Left lung (tissue), 14 donors: ENCODE measurements at places on chromosomes 4 and X.

GRCh38 chr4:172657081-172657480 is 511.5 kb upstream of the GALNT7 start:
- H3K4me3 ChIP-seq, result no peak overlapping the region
- no peaks in the 10 kb centered on the region for H3K4me1 ChIP-seq
- DNase-seq, result no peak

- no peak for DNase-seq
- H3K36me3 ChIP-seq, result no peaks in the 10 kb centered on the region
- no peak overlapping the region for H3K27ac ChIP-seq
- no peak overlapping the region for H3K4me3 ChIP-seq
- no peaks in the 10 kb centered on the region for H3K4me1 ChIP-seq
- H3K27me3 ChIP-seq, result no peaks in the 10 kb centered on the region
These were observed 41.2 kb downstream of the DCLK2 start for GRCh38 chr4:150119492-150119891.

DNA sequence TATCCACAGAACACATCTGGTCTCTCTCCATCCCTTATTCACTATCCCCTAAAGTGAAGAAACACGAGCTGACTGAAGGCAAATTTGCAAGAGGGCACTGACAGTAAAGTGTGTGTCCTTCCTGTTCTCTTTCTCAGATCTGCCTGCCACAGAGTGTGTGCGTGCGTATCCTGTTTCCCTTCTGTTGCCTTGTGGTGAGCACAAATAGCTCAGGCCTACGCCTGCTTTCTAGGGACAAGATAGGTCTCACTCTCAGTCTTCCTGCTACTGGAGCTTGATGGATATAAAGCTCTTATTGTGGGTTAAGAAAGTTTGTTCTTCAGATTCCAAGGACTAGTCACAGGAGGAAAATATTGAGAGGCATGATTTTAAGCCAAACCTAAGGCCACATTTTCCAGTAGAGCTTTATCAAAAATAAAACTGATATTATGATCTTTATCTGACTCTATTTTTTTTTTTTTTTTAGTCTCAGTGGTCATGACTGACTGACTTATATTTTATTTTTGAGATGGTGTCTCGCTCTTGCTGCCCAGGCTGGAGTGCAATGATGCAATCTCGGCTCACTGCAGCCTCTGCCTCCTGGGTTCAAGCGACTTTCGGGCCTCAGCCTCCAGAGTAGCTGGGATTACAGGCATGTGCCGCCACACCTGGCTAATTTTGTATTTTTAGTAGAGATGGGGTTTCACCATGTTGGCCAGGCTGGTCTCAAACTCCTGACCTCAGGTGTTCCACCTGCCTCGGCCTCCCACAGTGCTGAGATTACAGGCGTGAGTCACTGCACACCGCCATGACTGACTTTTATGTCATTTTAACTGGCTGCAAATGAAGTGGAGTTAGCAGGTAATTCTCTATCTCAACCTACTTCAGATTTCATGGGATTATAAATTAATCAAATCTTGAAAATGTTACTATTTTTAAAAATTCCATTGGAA is 140.3 kb upstream of the SH3RF1 start:
- no peaks in the 10 kb centered on the region for H3K27me3 ChIP-seq
- H3K4me3 ChIP-seq, result no peak overlapping the region
- DNase-seq, result no peak
- peaks cover 5% of the 10 kb centered on the region for H3K4me1 ChIP-seq
- H3K27ac ChIP-seq, result no peak overlapping the region

DNA sequence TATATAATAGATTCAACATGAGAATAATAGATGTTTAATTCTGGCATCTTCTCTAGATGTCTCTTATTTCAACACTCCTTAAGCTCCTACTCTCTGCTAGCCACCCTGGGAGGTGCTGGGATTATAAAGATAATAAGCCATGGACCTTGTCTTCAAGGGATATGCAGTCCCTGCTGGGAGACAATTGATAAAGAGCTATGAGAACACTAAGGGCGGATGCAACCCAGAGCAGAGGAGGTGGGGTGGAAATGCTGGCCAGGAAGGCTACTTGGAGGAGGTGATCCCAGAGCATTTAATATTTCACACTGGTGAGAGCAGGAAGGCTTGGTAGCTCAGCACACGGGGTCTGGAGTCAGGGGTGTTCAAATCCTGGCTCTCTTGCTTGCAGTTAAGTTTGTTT is 18.3 kb upstream of the PGRMC2 start:
- no peaks in the 10 kb centered on the region for H3K36me3 ChIP-seq
- no peak overlapping the region for H3K27ac ChIP-seq
- H3K27me3 ChIP-seq, result no peaks in the 10 kb centered on the region

- H3K4me3 ChIP-seq, result no peak overlapping the region
- peaks cover 45% of the 10 kb centered on the region for H3K4me1 ChIP-seq
- H3K27ac ChIP-seq, result no peak overlapping the region
These were observed 267.1 kb downstream of the ARHGAP24 start for GRCh38 chr4:85741921-85742591.

DNA sequence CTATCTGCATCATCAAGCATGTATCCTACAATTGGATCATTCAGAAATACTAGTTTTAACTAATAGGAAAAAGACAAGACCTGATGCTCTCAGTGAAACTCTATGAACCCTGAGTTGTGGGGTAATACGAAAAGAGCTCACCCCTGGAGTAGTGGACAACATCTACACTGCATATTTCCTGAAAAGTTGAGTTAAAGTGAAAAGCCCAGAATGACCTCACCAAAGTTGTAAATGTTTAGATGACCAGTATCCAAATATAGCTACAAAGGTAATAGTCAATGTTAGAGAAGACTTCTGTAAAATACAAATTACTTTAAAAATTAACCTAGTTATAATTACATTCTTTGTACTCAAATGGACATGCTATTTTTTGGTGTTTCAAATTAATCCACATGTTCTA is 52.8 kb upstream of the SRPX start:
- H3K4me3 ChIP-seq, result no peak overlapping the region
- no peak overlapping the region for H3K27ac ChIP-seq
- no peaks in the 10 kb centered on the region for H3K36me3 ChIP-seq
- H3K27me3 ChIP-seq, result no peaks in the 10 kb centered on the region
- no peak for DNase-seq

GRCh38 chr4:12978310-12978709 is 505.8 kb downstream of the RAB28 start:
- H3K27ac ChIP-seq, result no peak overlapping the region
- H3K27me3 ChIP-seq, result no peaks in the 10 kb centered on the region
- H3K4me1 ChIP-seq, result no peaks in the 10 kb centered on the region
- H3K36me3 ChIP-seq, result no peaks in the 10 kb centered on the region
- H3K4me3 ChIP-seq, result no peak overlapping the region

DNA sequence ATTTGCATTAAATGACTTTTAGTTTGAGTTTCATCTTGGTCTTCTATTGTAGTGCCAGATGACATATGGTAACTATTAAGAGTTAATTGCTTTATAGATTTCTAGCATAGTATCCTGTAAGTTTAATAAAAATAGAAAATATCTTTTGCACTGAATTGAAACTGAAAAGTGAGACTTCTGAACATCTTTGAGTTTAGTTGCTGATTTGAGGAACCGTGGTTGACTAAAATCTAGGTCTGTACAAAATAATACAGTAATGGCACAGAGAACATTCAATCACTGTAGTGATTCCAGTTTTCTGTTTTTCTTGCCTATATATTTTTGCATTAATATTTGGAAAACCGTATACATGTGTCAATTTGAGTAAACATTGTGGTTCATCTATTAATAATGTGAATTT is 60.7 kb downstream of the SPATA4 start:
- H3K36me3 ChIP-seq, result no peaks in the 10 kb centered on the region
- DNase-seq, result no peak
- H3K4me3 ChIP-seq, result no peak overlapping the region
- H3K27me3 ChIP-seq, result no peaks in the 10 kb centered on the region
- no peaks in the 10 kb centered on the region for H3K4me1 ChIP-seq
- H3K27ac ChIP-seq, result no peak overlapping the region

DNA sequence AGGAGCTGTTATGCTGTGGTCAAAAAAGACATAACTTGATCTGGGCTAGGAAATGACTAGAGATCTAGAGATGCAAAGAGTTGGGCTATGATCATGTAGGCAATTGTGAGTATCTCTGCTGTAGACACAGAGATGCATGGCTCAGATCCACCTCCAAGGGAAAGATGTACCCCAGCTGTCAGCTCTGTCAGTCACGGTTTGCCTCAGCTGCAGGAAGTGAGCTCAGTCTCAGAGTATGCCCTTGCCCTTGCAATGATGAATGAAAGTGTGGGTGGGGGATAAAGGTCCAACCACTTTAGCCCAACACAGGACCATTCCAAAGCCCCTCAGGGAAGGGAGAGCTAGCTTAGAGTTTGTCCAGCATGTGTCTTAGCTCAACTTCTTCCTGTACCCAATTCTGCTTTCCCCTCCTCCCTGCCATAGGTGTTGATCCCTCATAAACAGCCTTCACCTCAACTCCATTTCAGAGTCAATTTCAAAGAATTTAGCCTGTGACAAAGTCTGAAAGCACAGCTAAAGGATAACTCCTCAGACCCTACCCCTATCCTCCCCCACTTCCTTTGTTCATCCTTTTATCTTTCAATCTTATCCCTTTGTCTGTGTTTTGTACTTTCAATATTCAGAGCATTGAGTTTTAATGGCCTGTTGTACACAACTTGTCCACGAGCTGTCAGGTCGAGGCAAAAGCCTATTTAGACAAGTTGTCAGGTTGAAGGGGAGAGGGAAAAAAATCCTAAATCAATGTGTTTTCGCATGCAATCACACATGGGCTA is 90.6 kb downstream of the MID1IP1 start:
- H3K4me1 ChIP-seq, result no peaks in the 10 kb centered on the region
- no peaks in the 10 kb centered on the region for H3K36me3 ChIP-seq
- DNase-seq, result no peak
- H3K27me3 ChIP-seq, result no peaks in the 10 kb centered on the region

DNA sequence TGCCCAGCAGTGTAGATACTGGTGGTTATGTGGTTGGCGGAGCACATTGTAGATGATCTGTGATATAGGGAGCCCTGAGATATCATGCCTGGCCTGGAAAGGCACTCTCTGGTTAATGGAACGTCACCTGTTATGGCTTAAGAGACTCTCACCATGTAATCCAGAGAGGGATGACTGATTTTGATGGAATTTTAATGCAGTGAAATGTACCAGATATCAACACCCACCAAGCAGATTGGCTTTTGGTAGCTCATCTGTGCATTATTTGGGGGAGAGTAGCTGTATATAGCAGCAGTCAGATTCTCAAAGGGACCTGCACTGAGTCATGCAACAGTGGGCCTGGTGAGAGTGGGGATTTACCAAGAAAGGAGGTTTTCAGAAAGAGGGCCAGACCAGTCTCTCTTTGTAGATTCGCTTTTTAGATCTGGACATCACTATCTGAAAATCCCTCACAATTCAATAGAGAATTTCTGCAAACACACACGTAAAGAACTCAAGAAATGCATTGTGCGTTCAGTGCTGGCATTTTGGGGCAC is 17.3 kb downstream of the TSC22D3 start:
- H3K27me3 ChIP-seq, result no peaks in the 10 kb centered on the region
- H3K4me1 ChIP-seq, result no peaks in the 10 kb centered on the region
- H3K4me3 ChIP-seq, result no peak overlapping the region

DNA sequence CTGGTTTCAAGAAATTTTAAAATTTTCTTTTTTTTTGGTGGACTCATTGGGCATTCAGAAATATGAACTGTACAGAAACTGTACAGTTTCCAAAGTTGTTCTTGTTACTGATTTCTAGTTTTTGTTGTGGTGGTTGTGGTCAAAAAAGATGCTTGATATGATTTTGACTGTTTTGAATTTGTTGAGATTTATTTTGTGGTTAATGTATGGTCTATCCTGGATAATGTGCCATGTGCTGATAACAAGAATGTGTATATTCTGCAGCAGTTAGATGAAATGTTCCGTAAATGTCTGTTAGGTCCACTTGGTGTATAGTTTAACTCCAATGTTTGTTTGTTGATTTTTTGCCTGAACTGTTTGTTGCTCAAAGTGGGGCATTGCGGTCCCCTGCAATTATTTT is 127.6 kb upstream of the NUDT6 start:
- H3K36me3 ChIP-seq, result no peaks in the 10 kb centered on the region
- no peaks in the 10 kb centered on the region for H3K27me3 ChIP-seq
- no peak overlapping the region for H3K27ac ChIP-seq
- no peak overlapping the region for H3K4me3 ChIP-seq

DNA sequence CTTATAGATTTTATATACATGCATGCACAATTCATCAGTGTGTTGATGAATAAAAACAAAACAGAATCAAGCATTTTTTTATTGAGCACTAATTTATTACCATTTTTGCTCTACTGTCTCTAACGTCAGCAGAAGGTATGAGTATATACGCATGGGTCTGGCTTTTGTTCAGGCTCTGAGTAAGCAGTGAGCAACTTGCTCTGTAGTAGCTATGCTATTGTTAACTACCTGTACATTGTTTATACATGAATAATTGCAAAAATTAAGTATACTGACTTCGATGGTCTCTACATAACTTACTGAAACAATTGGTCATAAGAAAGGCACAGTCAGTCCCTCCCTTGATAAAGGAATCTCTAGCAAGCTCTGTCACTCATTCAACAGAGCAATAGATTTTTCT is 122.9 kb downstream of the RS1 start:
- H3K27me3 ChIP-seq, result no peaks in the 10 kb centered on the region
- H3K4me3 ChIP-seq, result no peak overlapping the region

GRCh38 chrX:78119521-78120227 is 15.6 kb downstream of the PGK1 start:
- no peak overlapping the region for H3K4me3 ChIP-seq
- no peaks in the 10 kb centered on the region for H3K27me3 ChIP-seq
- H3K4me1 ChIP-seq, result no peaks in the 10 kb centered on the region
- H3K27ac ChIP-seq, result no peak overlapping the region
- H3K36me3 ChIP-seq, result no peaks in the 10 kb centered on the region
- DNase-seq, result no peak

DNA sequence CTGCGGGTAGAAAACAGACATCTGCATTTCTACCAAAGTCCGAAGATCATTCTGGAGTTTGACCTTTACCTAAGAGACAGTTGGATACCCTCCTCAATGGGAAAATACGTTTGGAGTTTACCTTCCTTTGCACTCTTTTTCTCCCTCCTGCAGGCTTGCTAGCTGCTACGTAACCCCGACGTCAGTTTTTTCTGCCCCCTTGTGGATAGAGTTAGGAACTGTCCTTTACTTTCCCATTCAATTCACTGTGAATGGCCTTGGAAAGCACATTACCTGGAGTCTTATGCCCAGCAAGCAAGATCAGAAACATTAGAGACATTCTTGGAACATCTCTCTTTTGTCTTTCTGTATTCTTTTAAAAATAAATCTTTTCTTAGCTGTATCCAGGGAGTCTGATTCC is 250.7 kb downstream of the NAP1L3 start:
- H3K36me3 ChIP-seq, result no peaks in the 10 kb centered on the region
- no peak for DNase-seq
- no peaks in the 10 kb centered on the region for H3K4me1 ChIP-seq
- H3K27me3 ChIP-seq, result no peaks in the 10 kb centered on the region
- no peak overlapping the region for H3K27ac ChIP-seq

DNA sequence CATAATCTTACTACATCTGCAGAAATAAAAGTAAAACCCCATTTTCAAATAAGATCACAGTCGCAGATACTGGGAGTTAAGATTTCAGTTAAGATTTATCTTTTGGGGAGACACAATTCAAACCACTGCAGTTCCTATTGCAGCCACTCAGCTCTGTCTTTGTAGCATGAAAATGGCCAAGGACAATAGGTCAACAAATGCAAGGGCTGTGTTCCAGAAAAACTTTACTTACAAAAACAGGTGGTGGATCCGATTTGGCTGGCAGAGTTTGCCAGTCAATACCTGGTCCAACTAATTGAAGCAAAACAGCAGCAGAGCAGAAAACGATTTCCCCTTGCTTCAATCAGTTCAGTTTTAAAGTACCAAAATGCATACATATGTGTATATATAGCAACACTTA is 77.4 kb downstream of the TENM3 start:
- no peaks in the 10 kb centered on the region for H3K36me3 ChIP-seq
- DNase-seq, result no peak
- H3K27ac ChIP-seq, result no peak overlapping the region
- H3K4me3 ChIP-seq, result no peak overlapping the region

GRCh38 chr4:118682928-118683327 is 2.3 kb upstream of the METTL14 start:
- H3K27ac ChIP-seq, result no peak overlapping the region
- H3K4me1 ChIP-seq, result peaks cover 24% of the 10 kb centered on the region
